Activated CD4-positive, alpha-beta T cell treated with anti-CD3 and anti-CD28 coated beads for 4 hours (primary cell): ENCODE measurements at places on chromosomes 12 and 14.

DNA sequence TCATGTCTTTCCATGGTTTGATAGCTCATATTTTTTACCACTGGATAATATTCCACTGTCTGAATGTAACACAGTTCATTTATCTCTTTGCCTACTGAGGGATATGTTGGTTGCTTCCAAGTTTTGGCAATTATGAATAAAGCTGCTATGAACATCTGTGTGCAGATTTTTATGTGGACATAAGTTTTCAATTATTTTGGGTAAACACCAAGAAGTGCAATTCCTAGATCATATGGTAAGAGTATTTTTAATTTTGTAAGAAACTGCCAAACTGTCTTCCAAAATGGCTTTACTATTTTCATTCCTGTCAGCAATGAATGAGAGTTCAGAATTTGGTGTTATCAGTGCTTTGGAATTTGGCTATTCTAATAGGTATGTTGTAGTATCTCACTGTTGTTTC is 43.7 kb upstream of the SLC35F4 start:
- no peak for DNase-seq

DNA sequence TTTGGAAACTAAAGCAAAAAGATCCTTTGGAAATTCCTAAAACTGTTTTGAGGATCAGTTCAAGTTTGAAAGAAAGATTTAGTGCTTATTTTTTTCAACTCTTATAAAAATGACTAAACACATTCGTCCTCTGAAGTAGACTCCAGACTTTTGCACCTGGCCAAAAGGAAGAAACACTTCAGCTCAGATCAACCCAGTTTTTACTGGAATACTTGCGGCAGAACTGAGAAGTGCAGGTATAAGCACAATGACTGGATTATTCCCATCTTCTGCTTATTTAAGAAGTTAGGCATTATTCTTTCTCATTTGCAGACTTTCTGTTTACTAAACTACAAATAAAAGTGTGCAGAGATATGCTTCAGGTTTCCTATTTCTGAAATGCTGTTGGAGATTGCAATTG is 41.9 kb downstream of the PDE6H start:
- DNase-seq, result no peak

GRCh38 chr12:112820796-112821195 is 29.2 kb downstream of the RPH3A start:
- no peak for DNase-seq

DNA sequence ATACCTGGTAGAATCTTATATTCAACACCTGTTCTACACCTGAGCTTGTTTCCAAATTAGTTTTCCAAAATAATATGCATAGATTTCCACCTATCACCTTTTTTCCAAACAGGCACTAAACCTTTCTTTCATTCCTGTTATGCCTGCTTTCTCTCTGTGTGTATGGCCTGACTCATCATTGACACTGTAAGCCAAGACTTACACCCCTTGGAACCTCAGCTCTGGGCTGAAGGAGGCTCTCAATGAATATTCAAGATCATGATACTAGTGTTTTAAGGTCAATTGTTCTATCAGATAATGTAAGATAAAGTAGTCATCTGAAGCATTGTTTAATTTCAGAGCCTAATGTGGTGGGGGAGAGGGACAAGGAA is 1193.3 kb downstream of the FLRT2 start:
- DNase-seq, result no peak

- no peak for DNase-seq
These were observed 1071.0 kb downstream of the SLC6A15 start for GRCh38 chr12:83841620-83842019.

GRCh38 chr12:39341179-39341578 is 101.7 kb downstream of the KIF21A start:
- no peak for DNase-seq

DNA sequence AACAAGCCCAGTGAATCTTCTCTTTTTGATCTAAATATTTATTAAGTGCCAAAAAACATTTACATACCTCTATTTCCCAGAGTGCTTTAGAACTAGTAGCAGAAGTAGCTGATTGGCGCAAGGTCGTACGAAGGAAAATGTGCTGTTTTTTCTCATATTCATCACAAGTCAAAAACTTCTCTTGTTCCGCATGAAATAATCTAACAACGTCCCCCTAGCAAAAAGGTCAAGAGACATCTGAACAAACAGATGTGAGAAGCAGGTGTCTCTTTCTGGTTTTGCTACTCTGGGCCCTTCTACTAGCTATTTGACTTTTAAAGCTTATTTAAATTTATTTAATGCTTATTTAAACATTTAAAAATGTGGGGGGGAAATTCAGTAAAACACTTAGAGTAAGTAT is 117.8 kb downstream of the ITPR2 start:
- DNase-seq, result no peak

- DNase-seq, result no peak
These were observed 14.6 kb downstream of the GNPNAT1 start for GRCh38 chr14:52776816-52777215.

DNA sequence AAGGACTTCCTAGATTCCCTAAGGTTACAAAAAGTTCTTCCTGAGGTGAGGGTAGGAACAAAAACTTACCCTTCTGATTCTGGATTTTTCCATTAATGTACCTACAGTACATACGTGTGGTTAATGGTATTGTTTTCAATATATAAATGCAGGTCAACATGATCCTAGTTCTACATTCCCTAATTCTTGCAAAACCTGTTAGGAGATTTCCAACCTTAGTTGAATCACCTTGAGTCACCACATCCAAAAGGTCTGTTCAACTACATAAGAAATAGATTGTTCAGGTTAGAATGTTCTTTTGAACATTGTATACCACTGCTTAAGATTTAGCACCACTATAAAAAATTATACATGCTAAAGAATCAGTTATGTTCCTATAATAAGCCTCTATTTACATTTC is 118.9 kb downstream of the GARIN6 start:
- no peak for DNase-seq

- DNase-seq, result no peak
These were observed 14.3 kb downstream of the PPP1R12A start for GRCh38 chr12:79920421-79921238.

- no peak for DNase-seq
These were observed 9.2 kb downstream of the EGLN3 start for GRCh38 chr14:33941718-33942117.

- no peak for DNase-seq
These were observed 77.1 kb upstream of the ANKS1B start for GRCh38 chr12:100061814-100062213.

- DNase-seq, result no peak
These were observed 242.5 kb upstream of the ATP2B1 start for GRCh38 chr12:89951050-89951693.

DNA sequence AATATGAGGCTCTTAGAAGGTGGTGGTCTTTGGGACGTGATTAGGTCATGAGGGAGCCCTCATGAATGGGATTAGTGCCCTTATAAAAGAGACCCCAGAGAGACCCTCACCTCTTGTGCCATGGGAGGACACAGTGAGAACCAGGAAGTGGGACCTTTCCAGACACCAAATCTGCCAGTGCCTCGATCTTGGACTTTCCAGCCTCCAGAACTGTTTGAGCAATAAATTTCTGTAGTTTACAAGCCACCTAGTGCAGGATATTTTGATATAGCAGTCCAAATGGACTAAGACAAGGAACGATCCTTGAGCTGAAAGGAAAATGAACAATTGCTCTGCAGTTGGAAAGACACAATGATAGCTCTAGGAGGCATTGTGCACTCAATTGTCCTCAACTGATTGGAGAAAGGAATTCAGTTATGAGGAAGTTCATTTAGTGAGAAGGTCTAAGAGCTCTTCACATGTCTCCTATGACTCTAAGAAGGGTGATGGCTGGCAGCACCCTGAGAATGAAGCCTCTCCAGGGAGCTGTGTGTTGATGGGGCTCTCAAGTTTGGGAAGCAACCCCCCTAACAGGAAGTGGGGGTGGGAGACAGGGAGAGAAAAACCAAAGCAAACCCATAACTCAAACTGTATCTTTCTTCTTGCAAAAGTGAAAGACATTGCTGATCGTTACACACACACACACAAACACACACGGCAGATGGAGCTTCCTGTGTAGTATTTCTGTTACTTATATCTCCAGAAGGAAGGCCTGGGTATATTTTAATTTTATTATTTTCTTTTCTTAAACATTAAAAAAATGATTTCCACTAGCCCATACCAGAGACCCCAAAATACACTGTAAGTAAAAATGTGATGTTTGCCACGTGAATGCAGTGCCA is 21.0 kb downstream of the CHST11 start:
- no peak for DNase-seq
